ENCODE measurements at places on chromosomes 4 and X.

DNA sequence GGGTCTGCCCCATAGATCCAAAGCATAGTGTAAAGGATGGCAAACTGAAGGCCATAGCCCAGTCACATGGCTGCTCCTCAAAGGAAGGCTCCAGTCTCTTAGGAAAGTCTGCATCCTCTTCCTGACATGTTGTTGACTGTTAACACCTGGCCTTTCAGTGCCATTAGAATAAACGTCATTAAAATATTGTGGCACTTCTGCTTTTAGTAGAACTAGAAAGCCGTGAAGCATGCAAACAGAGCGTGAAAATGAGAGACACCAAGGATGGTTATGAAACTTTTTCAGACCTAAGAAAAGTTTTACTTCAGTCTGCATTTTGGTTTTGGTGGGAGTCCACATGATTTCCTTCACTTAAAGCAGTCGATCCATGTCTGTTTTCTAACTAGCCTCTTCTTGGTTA, 41.1 kb upstream of the AFF2 start:
- no peak for DNase-seq

DNA sequence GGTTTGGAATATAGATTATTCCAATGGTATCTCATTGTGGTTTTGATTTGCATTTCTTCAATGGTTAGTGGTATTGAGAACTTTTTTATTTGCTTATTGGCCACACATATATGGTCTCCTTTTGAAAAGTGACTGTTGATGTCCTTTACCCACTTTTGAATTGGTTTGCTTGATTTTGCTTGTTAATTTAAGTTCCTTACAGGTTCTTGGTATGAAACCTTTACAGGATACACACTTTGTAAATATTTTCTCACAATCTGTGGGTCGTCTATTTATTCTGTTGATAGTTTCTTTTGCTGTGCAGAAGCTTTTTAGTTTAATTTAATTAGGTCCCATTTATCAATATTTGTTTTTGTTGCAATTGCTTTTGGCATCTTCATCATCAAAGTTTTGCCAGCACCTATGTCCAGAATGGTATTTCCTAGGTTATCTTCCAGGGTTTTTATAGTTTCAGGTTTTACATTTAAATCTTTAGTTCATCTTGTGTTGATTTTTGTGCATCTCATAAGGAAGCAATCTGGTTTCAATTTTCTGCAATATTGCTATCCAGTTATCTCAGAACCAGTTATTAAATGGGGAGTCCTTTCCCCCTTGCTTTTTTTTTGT, 475.7 kb upstream of the PABPC4L start:
- no peak for DNase-seq

- no peak for DNase-seq
Observed at GRCh38 chrX:9707306-9708033, 58.2 kb downstream of the GPR143 start.

GRCh38 chr4:89110541-89110985, 770 bp upstream of the TIGD2 start:
- DNase-seq = peak; percentile 64

- no peak for DNase-seq
Observed at GRCh38 chr4:97144199-97144598, 999.1 kb downstream of the STPG2 start.

- DNase-seq = no peak
Observed at GRCh38 chr4:6658209-6658595, 17.7 kb downstream of the MRFAP1 start.

- DNase-seq = no peak
Observed at GRCh38 chr4:105179539-105180401, 33.1 kb downstream of the TET2 start.

- DNase-seq = no peak
Observed at GRCh38 chr4:182683661-182684060, 233.5 kb downstream of the DCTD start.

- DNase-seq = peak; percentile 10
Observed at GRCh38 chrX:55196688-55197087, 23.5 kb upstream of the PAGE5 start.

DNA sequence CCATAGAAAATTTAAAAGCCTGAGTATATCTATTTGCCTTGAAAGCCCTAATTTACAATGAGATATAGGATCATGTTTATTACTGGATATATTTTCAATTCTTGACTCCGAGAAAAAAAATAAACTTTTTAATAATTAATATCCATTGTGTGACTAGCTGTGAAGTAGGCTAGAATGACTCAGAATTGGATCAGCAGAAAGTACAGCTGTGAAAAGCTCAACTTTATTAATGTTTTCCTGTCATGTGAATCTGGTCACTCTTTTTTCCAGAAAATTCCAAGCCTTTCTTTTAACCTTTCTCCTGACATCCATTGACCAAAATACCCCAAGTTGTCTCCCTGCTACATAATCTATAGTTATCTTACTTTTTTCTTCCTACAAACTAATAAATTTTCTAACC, 171.8 kb upstream of the PACRGL start:
- no peak for DNase-seq

DNA sequence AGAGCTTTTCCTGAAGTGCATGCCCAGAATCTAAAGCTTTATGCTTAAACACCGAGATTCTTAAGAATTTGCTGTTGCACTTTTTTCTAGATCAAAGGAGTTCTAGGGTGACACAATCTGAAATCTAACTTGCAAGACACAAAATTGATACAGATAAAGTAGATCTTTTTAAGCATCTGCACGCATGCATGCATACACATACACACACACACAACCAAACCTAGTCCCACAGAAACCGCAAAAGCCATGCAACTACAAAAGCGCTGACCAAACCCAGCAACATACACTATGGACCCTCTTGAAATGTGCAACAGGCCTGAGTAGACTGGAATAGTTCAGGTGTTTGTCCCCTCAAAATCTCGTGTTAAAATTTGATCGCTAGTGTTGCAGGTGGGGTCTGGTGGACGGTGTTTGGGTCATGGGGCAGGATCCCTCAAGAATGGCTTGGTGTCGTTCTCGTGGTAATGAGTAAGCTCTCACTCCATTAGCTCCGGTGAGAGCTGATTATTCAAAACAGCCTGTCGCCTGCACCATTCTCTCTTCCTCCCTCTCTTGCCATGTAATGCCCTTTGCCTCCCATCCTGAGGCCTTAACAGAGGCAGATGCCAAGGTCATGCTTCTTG, 52.7 kb downstream of the IRF2 start:
- no peak for DNase-seq

DNA sequence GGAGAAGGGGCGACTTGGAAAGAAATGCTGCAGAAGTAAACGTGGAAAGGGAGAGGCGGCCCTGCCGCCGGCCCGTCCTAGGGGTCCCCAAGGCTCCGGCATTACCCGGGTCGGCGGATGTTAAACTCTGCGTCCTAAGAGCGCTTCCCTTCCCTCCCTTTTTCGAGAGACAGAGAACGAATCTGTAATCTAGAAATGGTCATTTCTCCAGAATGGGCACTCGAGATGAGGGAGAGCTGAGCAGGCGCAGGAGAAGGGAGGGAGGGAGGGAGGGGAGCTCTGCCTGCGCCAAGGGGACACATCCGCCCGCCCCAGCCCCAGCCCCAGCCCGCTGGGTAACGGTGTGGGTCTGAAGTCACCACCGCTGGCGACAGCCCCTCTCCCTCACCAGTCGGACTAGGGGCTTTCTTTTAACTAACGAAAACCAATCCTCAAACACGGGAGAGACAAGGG, 1.7 kb downstream of the HCFC1 start:
- DNase-seq = no peak

- peak; percentile 57 for DNase-seq
Observed at GRCh38 chr4:128718768-128719167, 90.7 kb upstream of the JADE1 start.

GRCh38 chr4:176383273-176384077, 63.7 kb downstream of the SPCS3 start:
- no peak for DNase-seq

GRCh38 chr4:103099691-103100392, at the start of gene BDH2:
Gene BDH2, minus strand, starts transcription at chr4:103099834. Its CDS starts 3,580 bp downstream, at chr4:103096254.
- DNase-seq = peak; percentile 96

GRCh38 chr4:16858275-16858752, 40.1 kb downstream of the LDB2 start:
- peak; percentile 88 for DNase-seq

- no peak for DNase-seq
Observed at GRCh38 chr4:24321131-24321530, 263.2 kb downstream of the DHX15 start.

- DNase-seq = peak; percentile 59
Observed at GRCh38 chrX:2548711-2549423, 48.1 kb upstream of the DHRSX start.

- peak; percentile 20 for DNase-seq
Observed at GRCh38 chrX:119655125-119655524, 37.8 kb downstream of the SEPTIN6 start.

GRCh38 chrX:130746709-130747342, 156.2 kb downstream of the ENOX2 start:
- DNase-seq = no peak

DNA sequence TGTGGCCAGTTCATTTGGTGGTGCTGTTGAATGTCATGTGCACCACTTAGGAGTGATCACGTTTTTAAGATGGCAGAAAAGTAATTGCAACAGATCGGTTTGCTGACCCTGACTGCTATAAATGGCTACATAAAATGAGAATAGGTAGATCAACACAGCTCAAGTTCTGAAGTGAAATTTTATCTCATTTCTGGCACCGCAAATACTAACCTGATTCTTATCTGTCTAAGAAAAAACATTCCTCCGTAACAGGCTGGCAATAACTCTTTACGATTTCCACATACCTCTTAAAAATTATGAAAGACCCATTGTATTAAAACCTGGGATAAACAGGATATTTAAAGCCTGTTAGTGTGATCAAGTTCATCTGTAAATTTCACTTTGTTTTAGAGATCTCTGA, 387.5 kb downstream of the PDGFC start:
- no peak for DNase-seq

DNA sequence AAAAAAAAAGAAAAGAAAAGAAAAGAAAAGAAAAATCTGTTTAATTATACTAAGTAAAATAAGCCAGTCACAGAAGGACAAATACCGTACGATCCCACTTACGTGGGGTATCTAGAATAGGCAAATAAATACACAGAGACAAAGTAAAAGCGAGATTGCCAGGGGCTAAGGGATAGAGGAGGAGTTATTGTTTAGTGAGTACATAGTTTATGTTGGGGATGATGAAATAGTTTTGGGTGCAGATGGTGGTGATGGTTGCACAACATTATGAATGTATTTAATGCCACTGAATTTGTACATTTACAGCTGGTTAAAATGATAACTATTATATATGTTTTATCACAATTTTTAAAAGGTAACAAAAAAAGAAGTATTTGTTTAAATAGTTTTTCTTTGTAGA, 7.1 kb downstream of the CA5B start:
- DNase-seq = no peak

DNA sequence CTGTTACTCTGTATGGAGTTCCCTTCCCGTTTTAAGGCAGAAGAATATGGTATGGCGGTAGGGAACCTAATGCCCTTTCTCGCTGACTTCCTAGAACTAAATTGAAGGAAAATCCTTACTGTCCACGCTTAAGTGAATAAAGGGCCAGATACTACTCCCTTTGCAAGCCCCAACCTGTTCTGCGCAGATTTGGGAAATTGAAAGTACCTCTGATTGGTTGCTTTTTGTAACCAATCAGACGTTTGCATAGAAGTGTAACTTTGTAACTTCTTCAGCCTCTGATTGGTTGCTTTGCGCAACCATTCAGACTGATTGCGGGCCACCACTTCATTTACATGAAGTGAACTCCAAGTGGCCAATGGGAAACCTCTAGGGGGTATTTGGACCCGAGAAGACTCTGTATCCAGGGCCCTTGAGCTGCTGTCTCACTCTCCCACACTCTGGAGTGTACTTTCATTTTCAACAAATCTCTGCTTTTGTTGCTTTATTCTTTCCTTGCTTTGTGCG, 1.2 kb upstream of the TMEM33 start:
- no peak for DNase-seq

DNA sequence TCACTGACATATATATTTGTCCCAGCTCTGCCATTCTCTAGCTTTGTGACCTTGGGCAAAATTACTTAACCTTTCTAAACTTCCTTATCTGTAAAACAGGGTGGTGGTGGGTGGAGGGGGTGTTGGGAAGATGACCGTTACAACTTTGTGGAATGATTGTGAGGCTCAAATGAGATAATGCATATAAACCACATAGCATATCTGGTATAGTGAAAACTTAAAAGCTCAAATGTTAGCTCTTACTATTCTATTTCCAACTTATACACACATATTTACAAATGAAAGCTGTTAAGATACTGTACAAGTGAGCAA, 52.9 kb upstream of the HPRT1 start:
- no peak for DNase-seq

DNA sequence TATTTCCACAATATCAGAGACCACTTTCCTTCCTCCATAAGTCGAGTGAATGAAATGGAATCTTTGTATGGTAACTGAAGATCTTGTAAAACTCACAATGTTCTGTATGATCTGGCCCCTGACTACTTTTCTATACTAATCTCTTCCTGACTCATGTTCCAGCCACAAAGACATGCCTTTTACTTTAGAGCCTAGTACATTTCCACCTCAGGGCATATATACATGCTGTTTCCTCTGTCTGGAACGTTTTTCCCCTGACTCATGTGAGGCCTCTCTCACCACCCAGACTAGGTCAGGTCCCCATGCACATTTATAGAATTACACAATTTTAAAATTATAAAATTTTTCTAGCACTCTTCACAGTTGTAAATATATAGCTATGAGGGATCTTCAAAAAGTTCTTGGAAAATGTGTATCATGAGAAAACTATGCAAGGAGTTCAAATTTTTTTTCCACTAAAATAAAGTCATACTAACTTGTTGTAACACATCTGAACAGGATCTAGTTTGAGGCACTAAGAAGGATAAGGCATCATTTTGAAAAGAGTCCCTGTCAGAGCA, 208.8 kb downstream of the SH2D1A start:
- DNase-seq = peak; percentile 6

GRCh38 chr4:138256608-138257007, 14.5 kb upstream of the SLC7A11 start:
- DNase-seq = no peak

- DNase-seq = peak; percentile 20
Observed at GRCh38 chr4:48290146-48290772, 20.6 kb upstream of the TEC start.
